Stimulated activated CD4-positive, alpha-beta T cell treated with anti-CD3 and anti-CD28 coated beads, Interleukin-12 subunit alpha, Interleukin-12 subunit beta, amount 100 ng/mL, for 48 hours (primary cell): ENCODE measurements at places on chromosomes 2 and 18.
A peak's percentile ranks its signal among the peaks of the same experiment; 100 is the strongest.

- DNase-seq: no peak
Observed at GRCh38 chr2:221426929-221427328, 145.2 kb downstream of the EPHA4 start.

DNA sequence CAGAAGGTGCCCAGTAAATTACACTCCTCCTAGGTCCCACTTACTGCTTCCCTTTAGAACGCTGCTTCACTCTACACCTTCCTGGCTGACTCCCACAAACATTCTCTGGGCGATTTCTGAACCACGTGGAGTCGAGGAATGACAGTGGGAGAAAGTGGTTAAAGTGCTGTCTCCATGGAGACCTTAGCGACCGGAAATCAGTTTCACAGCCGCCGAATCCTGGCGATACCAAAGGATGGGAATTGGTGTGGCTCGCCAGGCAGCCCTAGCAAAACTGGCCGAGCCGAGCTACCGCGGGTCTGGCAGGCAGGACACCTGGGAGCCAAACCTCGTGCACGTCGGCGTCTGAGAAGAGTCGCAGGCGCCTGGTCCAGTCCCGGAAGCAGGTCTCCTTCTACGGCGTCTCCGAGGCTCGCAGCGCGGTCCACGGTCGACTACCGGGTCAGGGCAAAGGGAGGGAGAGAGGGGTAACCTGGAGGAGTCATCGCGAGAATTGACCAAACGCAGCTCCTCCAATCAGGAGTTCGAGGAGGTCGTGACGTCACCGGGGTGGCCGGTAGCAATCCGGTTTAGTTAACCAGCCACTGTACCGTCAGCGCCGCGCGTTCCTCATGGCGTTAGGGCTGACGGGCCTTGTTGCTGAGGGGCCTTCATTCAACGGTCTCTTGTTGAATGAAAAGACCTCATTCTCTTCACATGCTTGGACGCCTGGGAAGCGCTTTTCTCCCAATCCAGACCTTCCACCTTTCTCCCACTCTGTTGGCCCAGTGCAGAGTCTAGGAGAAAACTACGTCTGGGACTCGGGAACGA, at the start of gene THADA:
THADA (minus strand) TSS at position 436 of the 810 bp plus-strand sequence. CDS start 3,646 bp downstream, outside the sequence.
- peak; percentile 97 for DNase-seq

DNA sequence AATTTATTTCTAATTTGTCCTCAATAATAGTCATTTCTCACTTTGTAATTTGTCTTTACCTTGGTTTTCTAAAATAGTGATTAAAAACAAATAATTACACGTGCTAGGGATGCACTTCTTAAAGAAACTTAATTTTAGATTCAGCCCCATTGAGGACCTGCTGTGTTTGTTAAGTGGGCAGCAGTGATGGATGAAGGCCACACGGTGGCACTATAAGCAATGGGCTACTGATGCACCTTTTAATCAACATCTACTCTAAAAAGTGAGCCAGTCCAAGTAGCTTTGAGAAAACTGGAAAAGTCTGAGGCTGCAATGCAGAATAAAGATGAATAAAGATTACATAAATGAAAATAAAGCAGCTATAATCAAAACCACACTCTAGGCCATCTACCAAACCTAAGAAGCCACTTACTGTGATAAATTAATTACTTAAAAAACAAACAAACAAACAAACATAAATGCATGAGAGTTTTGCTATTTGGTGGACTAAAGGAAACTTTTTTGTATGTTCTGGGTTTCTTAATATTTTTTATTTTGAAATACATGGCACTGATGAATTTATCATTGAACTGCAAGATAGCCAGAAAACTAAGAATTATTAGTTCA, 89.3 kb downstream of the PDE11A start:
- no peak for DNase-seq

GRCh38 chr2:128834880-128835252, 516.2 kb upstream of the HS6ST1 start:
- no peak for DNase-seq

DNA sequence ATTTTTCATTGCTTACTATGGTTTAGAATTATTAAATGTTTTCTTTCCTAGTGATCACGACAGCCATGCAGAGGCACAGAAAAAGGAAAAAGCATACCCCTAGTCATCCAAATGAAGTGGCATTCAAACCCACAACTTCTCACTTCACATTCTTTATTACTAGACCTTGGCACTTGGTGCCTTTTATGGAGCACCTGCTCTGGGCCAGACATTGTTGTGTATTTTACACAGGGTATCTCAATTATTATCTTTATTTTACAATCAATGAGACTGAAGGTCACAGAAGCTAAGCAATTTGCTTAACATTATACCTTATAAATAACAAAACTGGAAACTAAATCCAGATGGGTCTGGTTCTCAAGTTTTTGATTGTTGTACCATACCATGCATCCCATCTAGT, 235.3 kb downstream of the LRATD1 start:
- no peak for DNase-seq

DNA sequence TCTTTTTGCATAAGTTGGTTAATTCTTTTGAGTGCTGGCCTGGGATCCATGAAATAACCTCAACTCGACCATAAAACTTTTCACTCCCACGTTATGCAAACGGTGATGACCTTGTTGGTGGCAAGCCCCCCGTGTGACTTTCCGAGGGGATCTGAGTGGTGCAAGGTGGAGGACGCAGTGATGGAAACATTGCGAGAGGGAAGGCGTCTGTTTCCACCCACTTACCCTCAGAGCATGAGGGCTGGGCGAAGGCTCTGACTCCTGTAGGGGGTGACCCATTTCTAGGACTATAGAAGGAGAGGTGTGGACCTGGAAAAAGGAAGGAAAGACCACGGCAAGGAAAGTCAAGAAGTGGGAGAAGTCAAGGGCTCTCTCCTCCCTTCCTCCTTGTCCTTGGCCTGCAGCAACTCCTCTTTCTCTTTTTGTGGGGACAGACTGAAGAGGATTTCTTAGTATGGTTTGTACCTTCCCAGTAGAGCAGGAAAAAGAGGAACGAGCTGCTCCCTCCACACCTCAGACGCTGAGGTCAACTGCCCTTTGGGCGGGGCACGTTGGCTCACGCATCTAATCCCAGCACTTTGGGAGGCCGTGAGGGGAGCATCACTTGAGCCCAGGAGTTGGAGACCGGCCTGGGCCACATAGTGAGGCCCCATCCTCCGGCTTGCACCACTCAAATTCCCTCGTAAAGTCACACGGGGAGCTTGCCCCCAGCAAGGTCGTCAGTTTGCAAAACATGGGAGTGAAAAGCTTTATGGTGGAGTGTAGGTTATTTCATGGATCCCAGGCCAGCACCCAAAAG, 15.5 kb upstream of the CD8A start:
- DNase-seq: no peak

- no peak for DNase-seq
Observed at GRCh38 chr18:24319757-24320156, 77.9 kb downstream of the OSBPL1A start.

DNA sequence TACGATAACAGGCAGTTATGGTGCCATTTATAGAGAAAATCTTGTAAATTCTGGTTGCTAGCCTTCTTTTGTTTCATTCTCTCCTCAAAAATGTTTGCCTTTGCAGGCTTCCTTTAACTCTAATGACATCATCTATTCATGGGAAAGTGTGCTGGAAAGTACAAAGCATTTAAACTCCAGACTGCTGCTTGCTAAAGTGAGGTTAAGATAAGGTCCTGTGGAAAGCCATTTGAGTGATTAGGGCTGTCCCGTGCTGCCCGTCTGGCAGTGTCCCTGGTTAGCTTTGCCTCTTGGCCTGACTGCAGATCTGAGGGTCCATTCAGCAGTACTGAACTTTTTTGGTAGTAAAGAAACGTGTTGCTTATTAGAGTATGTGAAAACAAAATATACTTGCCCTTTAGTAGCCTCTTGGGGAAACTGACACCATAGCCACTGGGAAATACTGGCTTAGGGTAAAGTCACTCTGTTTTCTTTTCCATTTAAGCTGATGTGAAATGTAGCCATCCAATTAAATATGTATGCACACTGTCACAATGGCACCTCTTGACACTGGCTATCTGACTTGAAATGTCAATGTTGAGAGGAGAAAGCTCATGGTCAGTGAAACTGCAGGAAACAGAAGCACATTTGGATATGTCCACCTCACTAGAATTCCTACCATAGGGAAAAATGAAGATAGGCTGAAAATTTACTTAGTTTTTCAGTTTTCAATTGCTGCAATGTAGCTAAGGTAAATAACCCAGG, 321.5 kb downstream of the SLC8A1 start:
- DNase-seq: no peak

DNA sequence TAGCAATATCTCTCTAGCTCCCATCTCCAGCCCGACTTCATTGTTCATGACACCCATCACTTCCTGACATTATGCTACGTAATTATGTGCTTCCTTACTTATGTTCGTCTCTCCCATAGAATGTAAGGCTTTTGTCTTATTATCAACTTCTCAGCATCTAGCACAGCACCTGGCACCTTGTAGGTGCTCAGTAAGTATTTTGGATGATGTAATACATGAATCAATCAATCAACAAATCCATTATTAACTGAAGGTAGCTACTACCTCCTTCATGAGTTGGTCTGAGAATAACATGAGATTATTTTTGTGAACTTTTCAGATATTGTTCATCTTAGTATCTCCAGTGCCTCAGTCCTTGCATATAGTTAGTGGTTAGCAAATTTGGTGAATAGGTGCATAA, 109.3 kb downstream of the EN1 start:
- no peak for DNase-seq

DNA sequence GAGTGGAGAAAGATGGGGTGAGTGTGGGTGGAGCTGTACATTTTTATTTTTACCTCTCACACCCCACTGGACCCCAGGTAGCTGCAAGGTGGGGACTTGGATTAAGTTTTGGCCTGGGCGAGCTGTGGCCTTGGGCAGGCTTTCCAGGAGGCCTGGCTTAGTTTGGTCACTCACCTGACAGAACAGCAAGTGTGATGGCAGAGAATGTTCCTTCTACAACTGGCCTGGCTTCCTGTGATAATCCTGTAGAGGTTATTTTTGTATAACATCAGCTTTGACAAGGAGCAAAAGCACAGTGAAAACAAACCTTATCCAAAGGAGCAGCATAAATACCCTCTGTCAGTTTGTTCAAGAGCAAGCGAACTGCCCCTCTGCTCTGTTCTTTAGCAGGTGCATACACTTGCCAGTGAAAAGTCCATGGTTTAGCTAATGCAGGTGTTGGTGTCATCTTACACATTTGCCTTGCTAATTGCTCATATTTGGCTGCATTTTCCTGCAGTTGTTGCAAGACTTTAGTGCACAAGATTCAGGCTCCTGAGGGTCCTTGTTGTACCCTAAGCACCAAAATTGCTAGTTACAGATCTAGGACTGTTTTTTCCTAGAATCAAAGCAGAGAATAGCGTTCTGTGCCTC, 6.3 kb downstream of the THNSL2 start:
- no peak for DNase-seq

- DNase-seq: peak; percentile 19
Observed at GRCh38 chr2:64819774-64820688, 166.3 kb upstream of the SERTAD2 start.

DNA sequence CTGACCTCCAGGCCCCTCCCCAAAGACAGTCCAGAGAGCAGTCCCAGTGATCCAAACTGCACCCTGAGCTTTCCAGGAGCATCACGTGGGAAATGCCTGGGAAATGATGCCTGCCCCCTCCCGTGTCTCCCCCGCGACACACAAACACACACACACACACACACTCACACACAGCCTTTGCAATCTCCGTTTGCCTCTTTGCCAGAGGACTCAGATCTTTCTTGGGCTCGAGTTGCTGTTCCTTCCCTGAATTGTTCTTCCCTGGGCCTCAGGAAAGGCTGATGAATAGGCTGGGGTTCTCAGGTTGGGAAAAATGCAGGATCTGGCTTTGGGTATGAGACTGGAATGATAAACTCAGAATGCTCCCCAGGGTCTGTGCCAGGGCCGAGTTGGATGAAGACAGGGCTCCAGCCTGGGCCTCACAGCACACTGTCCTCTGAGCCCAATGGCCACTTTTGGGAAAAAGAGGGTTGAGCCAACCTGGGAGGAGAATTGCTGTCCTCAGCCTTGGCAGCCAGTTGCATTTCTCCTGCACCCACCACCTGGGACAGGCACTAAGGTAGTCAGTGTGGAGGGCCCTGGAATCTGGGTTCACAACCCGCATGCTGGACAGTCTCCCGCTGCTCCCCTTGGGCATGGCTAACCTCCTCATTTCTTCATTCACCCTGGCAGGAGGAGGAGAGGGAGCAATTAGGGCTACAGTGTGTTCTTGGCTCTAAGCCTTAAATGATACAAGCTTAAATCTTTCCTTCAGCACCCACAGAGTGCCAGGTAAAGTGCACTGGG, 43.9 kb upstream of the ATP6V1B1 start:
- DNase-seq: no peak

DNA sequence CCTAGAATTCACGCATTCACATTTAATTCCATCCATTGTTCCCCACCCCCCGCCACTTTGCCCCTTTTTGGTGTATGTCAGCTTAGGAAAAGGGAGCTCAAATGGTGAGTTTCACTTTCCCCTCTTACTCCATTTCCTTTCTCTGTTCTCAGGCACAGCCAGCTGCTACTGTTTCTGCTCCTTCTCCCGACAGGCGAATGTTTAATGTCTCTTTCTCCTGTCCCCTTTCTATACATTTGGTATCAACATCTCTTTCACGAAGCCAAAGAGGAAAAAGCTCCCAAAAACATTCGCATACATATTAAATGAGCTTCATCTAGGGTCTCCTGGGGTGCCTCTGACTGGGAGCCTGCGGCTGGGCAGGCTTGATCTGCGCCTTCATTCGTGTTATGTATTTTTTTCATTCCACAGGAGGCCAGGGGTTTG, 124.2 kb upstream of the SATB2 start:
- DNase-seq: no peak

GRCh38 chr18:49585781-49586663, 24.2 kb downstream of the LIPG start:
- no peak for DNase-seq

- no peak for DNase-seq
Observed at GRCh38 chr2:162538967-162539366, 195.0 kb downstream of the GCA start.

DNA sequence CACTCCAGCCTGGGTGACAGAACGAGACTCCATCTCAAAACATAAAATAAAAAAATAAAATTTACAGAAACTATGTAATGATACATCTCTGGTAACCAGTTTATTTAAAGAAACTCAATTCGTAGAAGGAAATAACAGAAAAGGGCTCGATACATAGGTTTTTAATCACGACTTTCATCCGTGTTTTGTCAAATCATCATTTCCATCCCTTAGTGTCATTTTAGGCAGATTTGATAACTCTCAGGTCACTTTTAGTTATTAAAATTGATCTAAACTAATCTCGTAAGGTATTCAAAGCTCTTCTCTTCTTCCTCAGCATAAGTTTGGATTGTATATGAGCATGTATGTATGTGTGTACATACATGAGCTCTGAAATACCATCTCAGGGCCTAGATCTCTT, 59.3 kb upstream of the SPTBN1 start:
- no peak for DNase-seq

GRCh38 chr2:10989782-10990181, 78.0 kb downstream of the KCNF1 start:
- DNase-seq: no peak

DNA sequence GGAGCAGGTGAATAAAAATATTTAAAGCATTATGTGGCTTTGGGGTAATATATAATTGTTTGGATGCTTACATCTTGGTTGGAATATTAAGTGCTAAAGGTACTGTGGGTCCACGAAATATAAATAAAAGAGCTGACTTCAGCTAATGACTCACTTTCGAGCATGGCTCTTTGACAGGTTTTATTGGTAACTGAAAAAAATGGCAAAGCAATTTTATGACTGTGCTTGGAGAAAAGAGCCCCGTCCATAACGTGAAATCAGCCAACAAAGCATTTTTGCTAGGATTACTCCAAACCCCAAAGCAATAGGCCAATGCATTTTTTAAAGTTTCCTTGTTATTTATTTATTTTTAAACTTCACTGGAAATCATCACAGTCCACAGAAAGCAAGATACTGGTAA, 397.2 kb upstream of the CDH19 start:
- no peak for DNase-seq

GRCh38 chr2:158718196-158718585, 76.9 kb upstream of the DAPL1 start:
- no peak for DNase-seq
